Dorsolateral prefrontal cortex (tissue), 122 donors: ENCODE measurements at places on chromosomes 12 and 14.

- peak; percentile 47 for DNase-seq
These were observed 25.6 kb downstream of the RNASE10 start for GRCh38 chr14:20530771-20531571.

DNA sequence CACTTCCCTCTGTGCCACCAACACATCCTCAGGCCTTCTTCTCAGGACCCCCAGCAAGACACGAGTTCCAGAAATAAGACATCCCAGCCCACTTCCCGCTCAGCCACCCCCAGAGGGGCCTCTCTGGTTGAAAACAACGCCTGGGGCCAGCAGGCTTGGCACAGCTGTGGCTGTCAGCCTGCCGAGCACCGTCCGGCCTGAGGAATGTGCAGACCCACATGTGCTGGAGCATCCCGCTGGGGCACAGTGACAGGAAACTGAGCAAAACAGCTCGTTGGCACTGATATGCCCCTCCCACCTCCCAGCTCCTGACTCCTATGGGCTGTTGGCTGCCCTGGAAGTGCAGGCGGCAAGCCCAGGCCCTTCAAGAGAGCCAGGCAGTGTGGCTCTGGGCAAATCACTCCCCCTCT lies 1.4 kb downstream of the SYNE3 start:
- DNase-seq, result peak; percentile 78

- peak; percentile 82 for DNase-seq
These were observed 13.1 kb downstream of the ASIC1 start for GRCh38 chr12:50070314-50071060.

DNA sequence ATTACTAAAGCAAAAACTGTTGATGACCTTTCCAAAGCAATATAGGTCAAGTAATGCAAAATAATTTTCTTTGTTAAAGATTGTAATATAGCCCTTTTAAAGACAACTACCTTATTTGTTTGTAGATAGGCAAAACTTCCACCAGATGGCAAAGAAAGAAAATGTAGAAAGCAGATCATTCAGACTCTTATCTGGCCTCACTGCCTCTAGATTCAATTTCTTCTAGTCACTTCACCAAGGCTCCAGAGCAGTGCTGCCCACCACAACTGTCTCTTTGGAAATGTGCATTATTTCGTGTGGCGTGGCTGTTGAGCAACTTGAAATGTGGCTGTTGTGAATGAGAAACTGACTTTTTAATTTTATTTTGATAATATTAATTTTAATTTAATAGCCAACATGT lies 127.1 kb downstream of the ITPR2 start:
- DNase-seq, result no peak

GRCh38 chr12:68490476-68490875 lies 120.2 kb upstream of the RAP1B start:
- no peak for DNase-seq

- no peak for DNase-seq
These were observed 83.8 kb upstream of the PIWIL1 start for GRCh38 chr12:130253866-130254265.

- DNase-seq, result no peak
These were observed 659 bp downstream of the TRAFD1 start for GRCh38 chr12:112126000-112126438.

DNA sequence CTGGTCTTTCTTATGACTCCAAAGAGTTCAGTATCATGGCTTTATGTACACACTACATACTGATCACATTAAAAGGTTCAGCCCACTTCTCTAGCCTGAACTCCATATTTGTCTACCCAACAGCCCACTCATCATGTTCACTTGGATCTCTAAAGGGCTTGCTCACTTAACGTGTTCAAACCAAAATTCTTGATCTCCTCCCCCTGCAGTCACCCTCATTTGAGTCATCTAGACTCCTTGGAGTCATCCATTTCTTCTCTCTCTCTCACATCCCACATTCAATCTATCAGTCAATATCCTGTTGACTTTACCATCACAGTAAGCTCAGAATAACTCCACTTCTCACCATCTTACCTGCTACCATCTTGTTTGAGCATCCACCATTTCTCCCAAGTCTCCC lies 148.4 kb upstream of the ARID2 start:
- no peak for DNase-seq

- no peak for DNase-seq
These were observed 691.8 kb downstream of the BCL11B start for GRCh38 chr14:98580131-98580678.

- DNase-seq, result no peak
These were observed 102.7 kb upstream of the DACT1 start for GRCh38 chr14:58535044-58535443.

DNA sequence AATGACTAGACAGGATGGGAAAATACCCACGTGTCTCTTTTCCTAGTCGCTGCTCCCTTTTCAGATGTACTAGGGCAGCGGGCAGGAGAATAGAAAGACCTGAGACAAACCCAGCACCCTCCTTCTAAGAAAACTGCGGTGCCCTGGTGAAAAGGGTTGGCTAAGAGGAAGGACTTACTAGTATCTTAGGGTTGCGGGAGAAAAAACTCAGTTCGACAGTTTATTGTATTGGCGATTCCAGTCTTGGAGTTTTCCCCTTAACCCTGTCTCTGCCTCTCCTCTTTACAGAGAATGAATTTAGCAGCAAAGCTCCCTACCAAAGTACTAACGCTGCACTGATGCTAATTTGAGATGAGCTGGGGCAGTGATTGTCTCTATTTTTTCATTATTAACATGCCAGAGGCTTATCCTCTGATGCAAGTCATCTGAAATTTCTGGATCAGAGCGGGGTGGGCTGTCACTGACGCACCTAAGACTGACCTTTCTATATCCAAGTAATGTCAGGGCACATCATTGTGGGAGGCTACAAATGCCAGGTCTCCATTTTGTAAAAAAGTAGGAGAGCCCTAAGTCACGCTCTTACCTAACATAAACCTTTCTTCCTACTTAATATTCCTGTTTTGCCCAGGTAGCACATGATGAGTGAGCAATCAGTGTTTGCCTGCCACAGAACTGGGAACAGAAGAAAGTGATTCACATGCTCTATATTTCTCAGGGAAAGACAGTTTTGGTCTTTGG lies 916 bp upstream of the PAWR start:
- no peak for DNase-seq

GRCh38 chr12:96219700-96220206 lies 25.6 kb downstream of the ELK3 start:
- no peak for DNase-seq

GRCh38 chr12:22164139-22164538 lies 118.1 kb downstream of the CMAS start:
- DNase-seq, result no peak

- no peak for DNase-seq
These were observed 21.9 kb downstream of the CLEC9A start for GRCh38 chr12:10052193-10052913.

GRCh38 chr14:103699901-103700752 lies 15.1 kb downstream of the XRCC3 start:
- no peak for DNase-seq

GRCh38 chr12:121618659-121619233 lies 7.6 kb upstream of the ORAI1 start:
- no peak for DNase-seq

DNA sequence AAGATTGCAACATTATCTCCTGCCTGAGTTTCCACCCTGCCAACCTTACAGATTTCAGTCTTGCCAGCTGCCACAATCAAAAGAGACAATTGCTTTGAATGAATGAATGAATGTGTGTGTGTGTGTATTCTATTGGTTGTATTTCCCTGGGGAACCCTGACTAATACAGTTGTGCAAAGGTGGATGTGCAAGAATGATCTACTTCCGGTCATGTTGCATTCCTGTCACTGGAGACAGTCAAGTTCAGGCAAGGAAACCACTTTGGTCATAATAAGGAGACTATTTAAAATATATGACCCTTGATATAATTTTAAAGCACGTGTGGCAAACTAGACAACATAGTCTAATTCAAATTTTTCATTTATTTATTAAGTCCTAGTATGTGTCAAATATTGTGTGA lies 13.1 kb downstream of the RERG start:
- DNase-seq, result no peak

GRCh38 chr12:14540801-14541462 lies 26.8 kb downstream of the PLBD1 start:
- DNase-seq, result no peak

- DNase-seq, result no peak
These were observed 4.5 kb downstream of the TAS2R50 start for GRCh38 chr12:10982244-10982643.

- no peak for DNase-seq
These were observed 172.4 kb upstream of the GRIN2B start for GRCh38 chr12:14153803-14154202.

- DNase-seq, result no peak
These were observed 46.6 kb downstream of the AKAP6 start for GRCh38 chr14:32375663-32376062.

- no peak for DNase-seq
These were observed 266.4 kb upstream of the SLC16A7 start for GRCh38 chr12:59329462-59329861.

DNA sequence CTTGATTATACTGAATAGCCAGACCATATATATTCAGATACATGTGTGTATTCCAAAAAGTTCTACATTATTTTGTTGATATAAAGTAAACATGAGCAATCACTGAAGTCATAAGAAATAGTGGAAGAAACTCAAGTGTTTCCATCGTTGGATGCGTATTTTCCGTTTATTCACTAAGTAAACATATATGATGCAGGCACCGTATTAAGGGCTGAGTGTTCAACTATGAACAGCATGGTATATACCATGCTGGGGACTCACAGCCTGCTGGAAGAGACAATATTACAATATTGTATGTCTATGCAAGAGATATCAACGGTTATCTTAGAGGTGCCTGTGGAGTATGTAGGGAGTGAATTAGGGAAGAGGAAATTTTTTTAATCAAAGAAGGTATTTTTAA lies 1.2 kb downstream of the PYROXD1 start:
- DNase-seq, result no peak

GRCh38 chr12:52277486-52278245 lies 3.2 kb downstream of the KRT86 start:
- DNase-seq, result no peak

- no peak for DNase-seq
These were observed 83.2 kb downstream of the MYRFL start for GRCh38 chr12:69908203-69908602.

DNA sequence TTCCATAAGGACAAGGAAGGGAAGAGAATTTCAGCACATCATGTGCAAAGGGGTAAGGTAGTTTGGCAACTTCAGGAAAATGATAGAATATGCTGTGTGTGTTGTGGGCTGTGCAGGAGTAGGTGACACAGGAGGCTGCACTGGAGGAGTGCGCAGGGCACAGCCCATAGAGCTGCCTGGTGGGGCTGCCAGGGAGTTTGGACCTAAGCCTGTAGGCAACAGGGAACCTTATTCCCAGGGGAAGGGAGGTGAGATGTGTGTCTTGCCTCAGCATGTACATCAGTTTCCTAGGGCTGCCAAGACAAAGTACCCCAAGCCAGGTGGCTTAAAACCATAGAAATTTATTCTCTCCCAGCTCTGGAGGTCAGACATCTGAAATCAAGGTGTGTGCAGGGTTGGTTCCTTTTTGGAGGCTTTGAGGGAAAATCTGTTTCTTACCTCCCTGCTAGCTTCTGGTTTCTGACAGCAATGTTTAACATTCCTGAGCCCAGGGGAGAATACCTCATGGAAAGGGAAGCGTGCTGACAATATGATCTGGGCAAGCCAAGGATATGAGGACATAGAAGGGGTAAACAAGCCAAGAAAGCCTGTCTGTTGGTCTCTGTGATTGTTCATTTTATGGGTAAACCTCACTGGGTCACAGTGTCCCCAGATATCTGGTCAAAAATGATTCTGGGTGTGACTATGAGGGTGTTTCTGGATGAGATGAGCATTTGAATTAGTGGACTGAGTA lies 174.0 kb upstream of the NTF3 start:
- DNase-seq, result no peak

DNA sequence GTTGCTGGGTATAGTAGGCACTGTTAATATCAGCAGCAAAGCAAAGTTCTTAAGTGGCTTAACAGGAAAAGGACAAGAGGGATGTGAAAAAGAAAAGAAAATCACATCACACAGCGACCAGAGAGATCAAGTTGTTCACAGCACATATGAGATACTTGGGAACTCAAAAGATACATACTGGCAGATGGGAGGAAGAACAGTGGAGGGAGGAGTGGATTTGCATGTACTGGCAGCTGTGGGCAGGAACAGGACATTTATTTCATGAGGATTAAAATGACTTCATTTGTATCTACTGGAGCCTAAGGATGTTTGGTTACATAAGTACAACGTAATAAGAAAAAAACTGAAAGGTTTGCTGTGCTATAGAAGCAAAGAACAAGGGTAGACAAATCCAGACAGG lies 136.5 kb upstream of the IFNG-AS1 start:
- DNase-seq, result no peak

DNA sequence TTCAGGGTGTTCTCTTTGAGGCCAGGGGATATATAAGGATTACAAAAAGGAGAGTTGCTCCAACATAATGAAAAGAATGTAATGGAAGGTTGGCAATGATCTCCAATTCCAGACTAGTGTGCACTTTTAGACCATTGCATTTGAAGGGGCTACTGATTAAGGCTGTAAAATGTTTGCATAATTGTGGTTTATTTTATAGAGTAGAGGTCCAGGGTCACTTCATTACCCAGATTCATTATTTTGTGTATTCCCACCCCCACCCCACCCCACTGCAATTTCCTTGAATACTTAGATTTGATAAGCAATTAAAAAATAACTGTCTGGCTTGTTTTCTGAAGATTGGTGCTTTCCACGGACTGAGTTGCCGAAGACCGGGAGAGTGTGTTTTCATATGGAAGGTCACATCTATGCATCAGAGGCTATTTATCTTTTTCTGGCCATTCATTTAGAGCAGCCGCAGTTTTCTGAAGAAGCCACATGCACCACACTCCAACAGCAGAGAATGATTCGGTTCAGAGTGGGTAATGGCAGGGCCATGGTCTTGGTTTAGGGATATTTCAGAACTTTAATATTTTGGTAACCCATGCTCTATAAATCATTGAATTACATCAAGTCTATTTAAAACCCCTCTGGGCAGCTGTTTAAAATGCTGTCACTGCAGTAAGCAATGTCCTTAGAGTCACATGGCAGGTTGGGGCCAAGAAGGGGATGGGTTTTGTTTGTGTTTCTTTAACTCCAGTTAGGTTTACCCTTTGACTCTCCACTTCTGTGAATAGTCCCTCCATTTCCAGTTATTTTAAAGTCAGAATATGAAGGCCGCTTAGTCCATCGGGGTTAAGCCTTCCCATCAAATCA lies 94.6 kb downstream of the TMEM30B start:
- no peak for DNase-seq

- no peak for DNase-seq
These were observed 2.7 kb upstream of the SOAT2 start for GRCh38 chr12:53100466-53101151.

- no peak for DNase-seq
These were observed 45.4 kb upstream of the BTG1 start for GRCh38 chr12:92191061-92191460.

GRCh38 chr12:121250359-121250758 lies 40.4 kb downstream of the P2RX4 start:
- no peak for DNase-seq

DNA sequence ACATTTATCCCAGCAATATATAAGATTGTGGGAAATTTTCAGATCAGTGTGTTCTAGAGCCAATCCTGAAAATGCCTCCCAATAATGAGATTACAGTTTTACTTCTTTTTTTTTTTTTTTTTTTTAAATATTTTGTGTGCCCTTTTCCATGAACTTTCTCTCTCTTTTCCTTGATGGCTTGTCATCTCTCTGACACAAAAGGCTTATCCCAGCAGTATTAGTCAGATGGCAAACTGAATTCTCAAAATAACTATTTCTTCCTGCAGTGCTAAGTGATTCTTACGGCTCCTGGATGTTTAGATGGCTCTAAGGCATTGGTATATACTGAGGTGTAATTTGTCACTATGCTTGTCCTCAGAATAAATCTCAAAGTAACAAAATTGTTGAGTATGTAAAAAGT lies 86.7 kb downstream of the LRP6 start:
- no peak for DNase-seq

- DNase-seq, result no peak
These were observed 125.9 kb upstream of the ATF1 start for GRCh38 chr12:50637870-50638481.
